Astrocyte (in vitro differentiated cells and primary cell): ENCODE measurements at places on chromosomes 13 and 19. TPM values are rescaled to one million over a fixed set of nuclear protein-coding genes. Genes with fewer than 3 reads are reported as not detected.
A peak's percentile ranks its signal among the peaks of the same experiment; 100 is the strongest.

GRCh38 chr13:48576448-48577010 lies 43.6 kb upstream of the RCBTB2 start:
- DNase-seq: no peak

GRCh38 chr13:19834704-19835103 lies 28.7 kb downstream of the ZMYM5 start:
- DNase-seq: no peak

DNA sequence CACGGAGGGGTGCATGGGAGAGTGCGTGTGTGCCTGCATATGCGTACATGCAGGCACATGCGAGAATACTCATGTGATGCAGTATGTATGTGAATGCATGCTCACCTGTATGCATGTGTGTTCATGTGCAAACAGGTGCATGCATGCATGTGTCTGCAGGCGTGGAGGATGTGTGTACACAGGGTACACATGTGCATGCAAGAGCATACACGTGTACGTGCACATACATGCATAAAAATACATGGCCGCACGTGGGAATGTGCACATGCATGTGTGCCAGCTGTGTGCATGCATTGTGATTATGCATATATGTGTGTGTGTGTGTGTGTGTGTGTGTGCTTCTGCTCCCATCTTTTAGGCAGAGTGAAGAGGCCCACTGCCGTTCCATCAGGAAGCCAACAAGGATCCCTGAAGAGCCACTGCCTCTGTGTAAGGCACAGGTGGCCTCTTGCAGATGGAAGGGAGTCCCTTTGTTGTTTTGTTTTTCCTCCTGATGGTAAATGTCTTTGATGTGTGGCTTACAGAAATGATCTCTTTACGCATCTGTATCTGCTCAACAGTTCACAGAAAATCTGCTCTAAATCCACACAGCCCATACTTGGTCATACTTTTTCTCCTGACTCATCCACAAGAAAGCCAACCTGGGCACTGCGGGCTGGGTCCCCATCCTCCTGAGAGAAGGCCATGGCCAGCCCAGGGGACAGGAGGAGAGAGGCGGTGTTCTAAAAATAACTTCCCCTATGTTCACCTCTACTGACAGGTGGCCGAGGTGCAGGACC lies 50.7 kb downstream of the KLF2 start:
- DNase-seq: no peak

GRCh38 chr13:27797228-27797624 lies 4.9 kb downstream of the GSX1 start:
- no peak for DNase-seq

DNA sequence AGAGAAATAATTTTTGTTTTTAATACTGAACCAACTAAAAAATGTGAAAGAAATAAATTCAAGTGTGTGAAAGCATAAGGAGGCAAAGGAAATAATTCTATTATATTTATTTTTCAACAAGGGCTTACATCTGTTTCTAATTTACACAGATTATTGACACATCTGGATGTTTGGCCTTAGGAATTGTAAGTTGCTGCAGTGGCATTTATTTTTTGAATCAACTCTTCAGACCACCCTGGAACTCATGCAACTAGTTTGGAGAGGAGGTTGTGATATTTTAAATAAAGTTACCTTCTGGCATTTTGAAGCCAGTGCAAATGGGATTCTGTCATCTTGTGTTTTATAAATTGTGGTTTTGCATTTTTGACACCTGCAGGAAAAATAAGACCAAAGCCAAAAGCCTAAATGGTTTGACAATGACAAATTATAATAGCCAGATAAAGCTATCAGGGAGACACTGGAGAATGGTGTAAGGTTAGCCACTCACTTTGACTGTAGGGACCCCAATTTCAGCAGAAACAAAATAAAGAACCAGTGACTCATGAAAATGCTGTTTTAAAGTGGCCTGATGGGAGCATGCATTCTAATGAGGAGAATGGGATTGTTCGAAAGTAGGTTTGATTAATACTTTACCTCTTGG lies 192.9 kb downstream of the KLF5 start:
- DNase-seq: peak; percentile 57

GRCh38 chr19:39407410-39407659 lies 688 bp downstream of the ZFP36 start:
- DNase-seq: no peak

ZNF568 gene
- total RNA-seq: 5.5 and 5.9 TPM in 2 replicates

ZNF528 gene
- 7.5 and 8.1 TPM in 2 replicates for total RNA-seq

GAS6 gene
- 252 and 287 TPM in 2 replicates for total RNA-seq

LGI4 gene
- total RNA-seq: 0.20 and 0.29 TPM in 2 replicates
